ENCODE measurements at places on chromosomes 3 and 15.

GRCh38 chr15:99167201-99167600 lies 62.3 kb downstream of the SYNM start:
- DNase-seq, result no peak

DNA sequence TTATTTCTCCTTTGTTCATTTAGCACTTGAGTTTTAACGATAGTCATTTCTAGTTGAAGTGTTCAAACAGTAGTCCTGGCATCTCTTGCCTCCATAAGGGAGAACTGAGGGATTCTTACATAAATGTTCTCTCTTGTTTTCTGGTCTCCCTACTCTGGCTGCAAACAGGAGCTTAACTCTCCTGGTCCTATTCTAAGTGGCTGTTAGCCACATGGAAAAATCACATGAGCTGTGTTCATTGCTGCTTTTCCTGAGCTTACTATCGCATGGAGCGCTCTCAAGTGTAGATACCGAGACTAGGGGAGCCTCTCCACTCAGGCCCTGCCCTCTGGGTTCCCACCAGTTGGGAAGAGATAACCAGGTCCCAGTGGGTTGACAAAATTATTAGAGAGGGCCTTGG lies 403.1 kb upstream of the TPM1 start:
- DNase-seq, result no peak

GRCh38 chr15:47367726-47368390 lies 349.4 kb upstream of the SEMA6D start:
- DNase-seq, result no peak

GRCh38 chr15:45027220-45027619 lies 4.2 kb downstream of the SORD start:
- DNase-seq, result no peak

DNA sequence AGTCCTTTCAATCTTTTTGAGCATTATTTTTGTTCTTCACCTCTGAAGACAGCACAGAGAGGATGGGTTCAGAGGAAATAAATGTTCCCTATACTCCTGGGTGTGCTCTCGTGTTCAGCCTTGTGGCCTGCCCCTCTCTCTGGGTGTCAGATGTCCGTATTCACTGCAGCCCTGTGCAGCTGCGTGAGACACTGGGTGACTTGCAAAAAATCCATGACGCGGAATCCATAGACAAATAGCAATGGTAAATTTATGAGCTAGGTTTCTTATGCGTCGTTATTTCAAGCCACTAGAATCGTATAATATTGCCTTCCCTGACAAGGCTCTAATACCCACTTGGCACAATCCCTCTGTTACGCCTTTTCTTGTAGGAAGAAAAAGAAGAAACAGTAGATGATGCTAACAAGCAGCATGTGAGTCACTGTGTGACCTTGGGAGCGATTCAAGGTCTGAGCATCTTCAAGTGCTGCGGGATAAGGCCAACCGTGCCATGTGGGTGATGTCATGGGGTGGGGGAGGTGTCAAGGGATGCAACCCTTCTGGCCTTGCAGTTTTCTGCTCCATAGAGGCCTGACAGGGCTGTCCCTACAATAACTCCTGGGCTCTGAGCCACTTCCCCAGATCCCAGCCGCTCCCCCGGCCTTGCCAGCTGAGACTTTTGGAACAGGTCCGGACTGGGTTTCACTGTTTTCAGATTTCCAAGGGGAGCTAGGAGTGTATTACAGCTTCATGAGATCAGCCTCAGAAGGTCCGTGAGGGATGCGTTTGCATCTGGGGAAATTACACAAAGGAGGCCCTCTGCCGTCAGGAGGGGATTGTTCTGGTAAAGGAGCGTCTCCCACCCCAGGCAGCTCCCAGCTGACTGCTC lies 47.6 kb upstream of the POMGNT2 start:
- no peak for DNase-seq

- no peak for DNase-seq
Measured at GRCh38 chr3:195388380-195388779, 54.4 kb downstream of the ACAP2 start.

DNA sequence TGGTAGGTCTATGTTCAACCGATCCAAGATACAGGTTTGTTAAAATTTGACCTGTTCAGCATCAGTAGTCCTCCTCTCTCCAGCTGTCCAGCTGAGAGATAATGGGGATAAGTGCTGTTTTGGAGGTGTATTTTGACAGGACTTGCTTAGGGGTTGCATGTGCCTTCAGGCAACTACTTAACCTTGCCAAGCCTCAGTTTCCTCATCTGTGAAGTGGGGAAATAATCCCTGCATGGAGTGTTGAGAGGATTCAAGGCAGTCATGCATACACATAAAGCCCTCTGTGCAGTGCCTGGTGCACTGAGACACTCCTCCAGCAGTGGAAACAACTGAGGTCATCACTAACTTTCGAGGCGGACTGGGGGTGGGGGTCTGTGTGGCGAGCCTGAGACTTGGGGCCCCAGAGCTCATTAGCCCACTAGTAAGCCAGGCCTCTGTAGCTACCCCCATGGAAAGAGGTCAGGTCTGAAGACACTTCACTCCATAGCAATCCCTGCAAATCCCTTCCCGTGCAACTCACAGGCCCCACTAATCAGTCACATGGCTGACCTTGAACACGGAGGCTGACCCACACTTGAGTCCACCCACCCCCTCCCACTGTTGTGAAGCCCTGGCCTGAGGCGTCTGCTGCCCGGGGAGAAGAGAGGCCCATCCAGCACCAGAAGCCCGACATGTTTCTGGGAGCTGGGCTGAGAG lies 25.9 kb upstream of the SLC6A6 start:
- no peak for DNase-seq

All from NCI-H1092 (cell line).